Substantia nigra (tissue), 51 donors: ENCODE measurements at places on chromosomes 5 and 9.

DNA sequence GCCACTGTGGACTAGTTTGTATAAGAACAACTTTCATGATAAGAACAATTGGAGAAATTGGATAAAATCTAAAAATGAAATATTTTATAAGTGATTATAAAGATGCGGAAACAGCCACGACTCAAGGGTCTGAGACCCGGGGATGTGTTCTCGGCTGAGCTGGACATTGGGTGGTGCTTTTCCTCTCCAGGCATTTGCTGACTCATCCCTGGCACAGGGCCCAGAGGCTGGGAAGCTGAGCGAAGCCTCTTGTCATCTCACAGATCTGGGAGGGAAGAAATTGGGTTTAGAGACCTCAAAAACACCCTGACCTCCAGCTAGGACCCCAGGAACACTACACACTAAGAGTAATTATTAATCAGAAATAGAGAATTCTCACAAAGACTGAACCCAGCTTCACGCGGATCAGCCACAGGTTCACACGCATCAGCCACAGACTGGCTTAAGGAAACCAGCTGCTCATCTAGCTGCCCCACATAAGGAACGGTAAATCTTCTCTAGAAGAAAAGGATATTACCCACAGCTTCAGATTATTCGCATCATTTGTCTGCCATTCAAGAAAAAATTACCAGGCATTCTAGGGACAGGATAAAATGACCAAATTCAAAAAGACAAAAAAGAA, 2.8 kb upstream of the OR2V1 start:
- no peak for DNase-seq

DNA sequence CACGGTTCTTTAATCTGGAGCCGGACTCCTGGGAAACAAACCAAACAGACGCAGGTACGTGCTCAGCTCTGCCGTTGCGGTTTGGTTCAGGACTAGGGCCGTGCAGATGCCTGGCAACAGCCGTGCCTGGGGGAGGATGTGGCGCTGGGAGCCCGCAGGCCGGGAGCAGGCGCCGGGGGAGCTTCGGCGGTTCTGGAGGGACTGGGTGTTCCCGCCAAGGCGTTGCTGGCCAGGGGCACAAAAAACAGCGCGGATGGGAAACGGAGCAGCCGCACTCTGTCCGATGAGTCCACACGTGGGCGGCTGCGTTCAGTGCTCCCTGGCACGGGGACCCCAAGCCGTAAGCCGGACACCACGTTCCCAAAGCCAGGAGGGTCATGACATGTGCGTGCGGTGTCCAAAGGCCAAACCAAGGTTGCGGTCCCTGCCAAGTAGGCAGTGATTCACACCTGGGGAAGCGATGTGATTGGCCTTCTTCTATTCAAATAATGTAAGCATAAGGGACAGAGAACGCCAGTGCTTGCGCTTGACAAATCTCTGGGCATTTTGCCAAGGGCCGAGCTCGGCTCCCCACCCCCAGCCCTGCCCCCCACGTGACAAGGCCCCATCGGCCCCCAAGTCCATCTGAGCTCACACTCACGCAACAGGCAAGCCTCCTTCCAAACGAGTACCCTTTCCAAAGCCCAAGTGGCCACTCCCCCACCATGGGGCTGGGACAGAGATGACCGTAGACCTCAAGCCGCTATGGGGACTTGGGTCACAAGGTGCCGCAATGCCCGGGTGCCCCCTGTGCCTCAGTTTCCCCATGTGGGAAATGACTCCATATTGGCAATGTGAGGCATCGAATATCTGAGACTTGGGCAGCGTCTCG, 49.7 kb upstream of the NKD2 start:
- DNase-seq, result no peak

GRCh38 chr5:125813221-125813974, 609.8 kb upstream of the GRAMD2B start:
- DNase-seq, result no peak

DNA sequence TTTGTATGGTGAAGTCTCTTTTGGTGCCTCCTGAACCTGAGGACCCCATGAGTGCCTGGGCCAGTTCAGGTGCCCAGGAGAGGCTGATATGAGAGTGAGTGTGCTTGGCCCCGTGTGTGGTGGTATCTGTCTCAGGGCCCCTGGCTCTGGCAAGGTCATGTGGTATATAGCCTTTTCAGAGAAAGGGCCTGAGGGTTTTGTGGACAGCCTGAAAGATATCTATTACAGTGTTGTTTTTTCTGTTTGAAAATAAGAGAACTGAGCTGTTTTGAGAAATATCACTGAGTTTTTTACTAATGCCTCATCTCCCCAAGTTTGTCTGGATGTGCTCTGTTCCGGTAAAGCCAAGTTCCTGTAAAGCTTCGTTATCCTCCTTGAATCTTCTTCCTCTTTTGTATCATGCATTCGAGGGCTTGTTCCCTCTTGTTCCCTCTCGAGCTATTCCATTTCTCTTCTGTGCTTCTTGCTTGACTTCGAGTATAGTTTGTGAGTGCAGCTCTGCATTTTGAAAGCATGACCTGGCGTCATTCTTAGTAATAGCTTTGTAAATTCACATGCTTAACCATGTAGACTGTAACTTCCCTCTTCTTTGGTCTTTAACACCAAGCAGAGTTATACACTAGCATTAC, 122.3 kb downstream of the MAST4 start:
- no peak for DNase-seq

- no peak for DNase-seq
Measured at GRCh38 chr5:164353155-164353554, 847.7 kb downstream of the MAT2B start.

- DNase-seq, result no peak
Measured at GRCh38 chr9:126763130-126763764, 41.6 kb upstream of the ZBTB43 start.

DNA sequence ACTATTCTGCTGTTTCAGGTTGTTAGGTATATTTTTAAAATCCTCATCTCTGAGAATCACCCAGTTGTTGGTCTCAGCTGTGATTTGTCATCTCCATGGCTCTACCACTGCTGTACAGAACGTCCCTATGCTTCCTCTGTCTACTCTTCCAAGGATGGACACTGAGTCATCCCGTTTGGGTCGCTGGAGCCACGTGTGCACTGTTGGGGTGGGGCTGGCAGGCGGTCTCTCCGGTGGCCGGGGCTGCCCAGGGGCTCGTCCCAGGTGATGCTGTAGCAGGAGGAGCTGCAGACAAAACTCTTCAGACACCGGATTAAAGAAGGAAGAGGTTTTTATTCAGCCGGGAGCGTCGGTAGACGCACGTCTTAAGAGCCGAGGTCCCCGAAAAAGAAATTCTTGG, 16.9 kb downstream of the LCN9 start:
- no peak for DNase-seq

DNA sequence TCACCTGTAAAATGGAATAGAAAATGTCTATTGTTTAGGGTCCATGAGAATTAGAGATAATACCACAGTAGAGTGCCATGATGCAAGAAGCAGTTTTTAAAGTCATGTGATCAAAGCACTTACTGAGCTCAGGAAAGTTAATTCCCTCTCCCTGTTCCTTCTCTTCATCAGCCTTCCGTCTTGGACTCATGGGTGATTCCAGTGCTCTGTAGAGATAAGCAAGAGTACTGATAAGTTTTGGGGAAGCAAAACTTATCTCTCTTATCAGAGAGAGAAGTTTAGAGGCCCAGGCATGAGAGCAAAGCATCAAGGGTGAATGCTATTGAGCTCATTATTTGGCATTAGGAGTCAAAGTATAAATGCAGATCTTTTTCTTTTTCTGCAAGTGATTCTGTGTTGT, 410.1 kb downstream of the AGTPBP1 start:
- DNase-seq, result no peak

- no peak for DNase-seq
Measured at GRCh38 chr5:132426525-132427138, 57.1 kb downstream of the SLC22A5 start.

GRCh38 chr5:169302491-169303118, 1.7 kb upstream of the SLIT3 start:
- DNase-seq, result peak; percentile 24
